ENCODE measurements at places on chromosomes 5 and 9.

GRCh38 chr9:37036776-37037502 is 2.9 kb upstream of the PAX5 start:
- peak; percentile 77 for DNase-seq

GRCh38 chr5:158889007-158889406 is 210.7 kb downstream of the EBF1 start:
- DNase-seq, result no peak

- DNase-seq, result no peak
Observed at GRCh38 chr9:85416715-85417114, 325.0 kb downstream of the AGTPBP1 start.

DNA sequence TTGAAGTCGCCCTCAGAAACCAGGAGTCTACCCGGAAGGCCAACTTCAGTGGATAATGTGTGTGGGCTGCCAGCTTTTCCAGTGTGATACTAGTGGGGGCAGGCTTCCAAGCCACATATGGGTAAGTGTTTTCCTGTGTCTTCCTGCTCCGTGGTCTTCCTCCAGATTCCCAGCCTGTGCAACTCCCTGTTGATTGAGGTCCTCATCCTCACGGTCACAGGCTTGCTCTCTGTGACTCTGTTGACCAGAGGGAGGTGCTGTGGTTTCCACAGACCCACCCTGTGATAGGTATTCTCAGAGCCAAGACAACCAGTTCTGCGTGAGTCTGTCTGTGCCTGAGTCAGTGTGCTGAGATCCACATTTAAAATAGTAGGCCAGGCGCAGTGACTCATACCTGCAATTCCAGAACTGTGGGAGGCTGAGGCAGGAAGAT is 388.0 kb upstream of the IRX2 start:
- no peak for DNase-seq

DNA sequence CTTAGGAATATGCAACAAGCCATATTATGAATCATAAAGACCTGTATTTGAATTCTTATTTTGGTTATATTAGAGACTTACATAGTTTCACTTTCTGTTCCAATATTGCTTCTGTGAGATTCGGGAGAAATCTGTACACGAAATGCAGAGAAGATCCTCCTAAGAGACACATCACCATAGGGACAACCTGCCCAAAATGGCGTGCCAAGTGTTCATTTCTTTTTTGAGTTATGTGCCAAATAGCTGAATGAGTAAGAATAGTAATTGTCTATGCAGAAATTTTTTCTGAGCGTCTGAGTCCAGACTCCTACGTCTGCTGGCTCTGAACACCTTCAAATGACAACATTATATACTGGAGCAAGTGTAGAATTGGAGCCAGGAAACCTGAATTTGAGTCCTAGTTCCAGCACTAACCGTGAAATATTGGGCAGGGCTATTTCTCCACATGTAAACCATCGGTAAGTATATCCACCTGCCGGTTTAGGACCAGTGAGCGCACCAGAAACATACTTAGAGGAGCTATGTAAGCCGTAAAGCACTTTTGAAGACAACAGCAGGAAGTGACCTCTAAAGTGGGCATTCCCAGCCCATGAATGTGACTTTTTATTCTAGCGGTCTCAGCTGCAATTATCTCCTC is 163.9 kb upstream of the DMRT1 start:
- no peak for DNase-seq

DNA sequence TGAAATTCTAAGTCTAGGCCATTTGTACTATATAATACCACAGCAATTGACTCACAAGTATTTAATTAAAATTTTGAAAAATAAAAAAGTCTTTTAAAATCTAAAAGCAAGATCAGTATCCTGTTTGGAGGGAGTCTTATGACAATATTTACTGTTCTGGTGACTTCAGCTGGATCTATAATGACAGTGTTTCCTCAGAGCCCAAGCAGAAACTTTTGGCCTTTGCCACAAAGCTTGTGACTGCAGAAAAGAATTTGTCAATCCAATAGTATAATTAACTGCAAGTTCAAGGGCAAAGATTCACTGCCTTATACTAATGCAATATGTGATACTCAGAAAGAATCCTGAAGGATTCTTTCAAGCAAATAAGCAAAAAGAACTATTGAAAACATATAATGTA is 49.6 kb upstream of the RAPGEF6 start:
- DNase-seq, result no peak

DNA sequence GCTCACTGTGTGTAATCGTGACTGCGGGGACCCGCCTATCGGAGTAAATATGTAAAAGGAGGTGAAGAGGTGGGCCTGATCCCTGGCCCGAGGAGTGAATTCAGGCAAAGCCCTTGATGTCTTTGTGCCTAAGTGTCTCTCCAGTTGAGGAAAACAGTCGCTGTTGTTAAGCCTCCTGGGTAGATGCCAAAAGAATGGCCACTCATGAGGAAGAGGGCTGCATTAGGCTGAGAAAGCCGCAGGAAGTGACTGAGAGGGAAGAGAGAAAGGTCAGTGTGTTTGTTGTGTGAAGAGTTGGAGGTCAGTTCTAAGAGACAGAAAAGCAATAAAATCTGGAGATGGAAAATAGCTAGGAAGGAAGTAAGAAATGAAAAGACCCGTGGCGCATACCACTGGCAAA is 35.8 kb upstream of the PIP5K1B start:
- no peak for DNase-seq

DNA sequence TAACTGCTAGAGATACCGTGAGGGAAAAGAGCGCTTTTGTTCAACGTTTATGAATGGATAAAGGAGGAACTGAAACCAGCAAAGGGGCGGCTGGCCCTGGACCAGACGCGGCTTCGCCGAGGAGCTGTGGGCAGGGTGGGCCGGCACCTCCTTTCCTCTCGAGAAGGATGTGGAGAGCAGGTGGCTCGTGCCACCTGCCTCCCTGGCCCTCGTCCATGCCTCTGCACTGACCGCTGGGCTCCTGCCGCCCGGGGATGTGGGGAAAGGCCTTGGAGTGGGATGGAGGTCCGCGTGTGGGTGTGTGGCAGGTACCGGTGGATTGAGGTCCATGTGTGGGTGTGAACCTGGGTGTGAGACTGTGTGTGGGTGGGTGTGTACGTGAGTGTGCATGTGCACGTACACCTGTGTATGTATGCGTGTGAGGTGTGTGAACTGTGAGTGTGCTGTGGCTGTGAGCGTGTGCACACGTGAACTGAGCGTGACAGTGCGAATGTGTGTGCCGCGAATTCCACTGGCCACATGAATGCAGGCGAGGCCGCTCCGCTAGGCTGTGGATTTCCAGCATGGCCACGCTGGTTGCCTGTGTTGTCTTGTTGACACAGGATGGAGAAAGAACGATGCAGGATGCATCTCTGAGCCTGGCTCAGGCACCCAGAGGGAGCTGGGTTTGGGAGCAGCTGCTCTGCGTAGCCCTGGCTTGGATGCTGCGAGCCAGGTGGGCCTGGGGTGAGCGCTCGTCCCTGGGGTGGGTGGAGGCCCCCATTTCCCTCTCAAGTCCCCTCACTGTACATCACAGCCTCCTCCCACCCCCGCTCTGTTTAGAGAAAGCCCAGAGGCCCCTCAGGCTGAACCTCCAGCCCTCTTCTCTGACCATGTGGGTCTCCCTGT is 4.4 kb upstream of the CEP72 start:
- no peak for DNase-seq

DNA sequence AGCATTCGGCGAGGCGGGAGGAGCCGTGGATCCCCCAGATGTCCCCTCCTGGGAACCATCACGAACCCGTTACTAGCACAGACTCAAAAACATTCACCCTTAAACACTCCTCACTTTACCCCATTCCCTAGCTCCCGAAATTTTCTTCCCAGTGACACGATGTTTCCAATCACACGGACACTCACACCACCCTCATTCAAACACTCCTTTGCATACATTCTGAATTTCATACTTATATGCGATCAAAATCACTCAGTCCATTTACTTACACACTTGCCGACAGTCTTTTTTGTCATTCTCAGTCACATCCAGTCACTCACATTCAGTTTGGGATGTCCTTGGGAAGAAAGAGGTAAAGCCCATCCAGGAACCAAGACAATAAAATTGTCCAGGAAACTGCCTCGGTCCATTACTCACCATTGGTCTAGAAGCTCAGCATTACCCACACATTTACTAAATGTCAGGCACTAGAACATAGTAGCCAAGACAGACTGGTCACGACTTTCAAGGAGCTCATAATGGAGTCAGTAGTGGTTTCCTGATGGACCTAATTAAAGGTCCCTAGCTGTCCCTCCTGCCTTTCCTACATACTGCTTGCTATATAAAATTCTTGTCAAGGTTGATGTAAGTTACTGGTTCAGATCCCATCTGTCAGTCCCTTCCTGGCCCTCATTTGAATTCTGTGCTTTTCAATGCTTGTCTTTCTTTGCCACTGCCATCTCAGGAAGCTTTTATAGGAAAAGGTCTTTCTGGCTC is 574 bp downstream of the SLC35A4 start:
- no peak for DNase-seq

GRCh38 chr9:13957089-13957488 is 356.9 kb downstream of the NFIB start:
- no peak for DNase-seq

DNA sequence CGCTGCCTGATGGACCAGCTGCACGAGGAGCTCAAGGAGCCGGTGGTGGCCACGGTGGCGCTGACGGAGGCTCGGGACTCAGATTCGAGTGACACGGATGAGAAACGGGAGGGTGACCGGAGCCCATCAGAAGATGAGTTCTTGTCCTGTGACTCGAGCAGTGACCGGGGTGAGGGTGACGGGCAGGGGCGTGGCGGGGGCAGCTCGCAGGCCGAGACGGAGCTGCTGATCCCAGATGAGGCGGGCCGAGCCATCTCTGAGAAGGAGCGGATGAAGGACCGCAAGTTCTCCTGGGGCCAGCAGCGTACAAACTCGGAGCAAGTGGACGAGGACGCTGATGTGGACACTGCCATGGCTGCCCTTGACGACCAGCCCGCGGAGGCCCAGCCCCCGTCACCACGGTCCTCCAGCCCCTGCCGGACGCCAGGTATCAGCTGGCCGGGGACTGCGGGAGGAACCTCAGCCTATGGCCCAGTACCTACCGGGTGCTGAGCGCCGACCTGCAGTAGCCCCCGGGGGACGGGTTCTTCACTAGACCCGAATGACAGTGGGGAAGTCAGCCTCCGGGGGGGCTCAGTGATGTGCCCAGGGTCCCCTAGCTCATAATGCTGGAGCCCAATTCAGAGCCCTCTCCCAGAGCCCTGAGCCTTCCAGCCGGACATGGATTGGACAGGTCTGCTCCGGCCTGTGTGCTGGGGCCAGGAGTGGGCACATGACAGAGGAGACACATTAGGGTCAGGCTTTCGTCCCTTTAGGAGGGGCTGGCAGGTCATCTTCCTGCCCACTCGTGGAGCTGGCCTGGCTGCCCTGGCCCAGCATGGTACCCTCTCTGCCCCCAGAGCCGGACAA is 33.0 kb downstream of the USP20 start:
- no peak for DNase-seq

DNA sequence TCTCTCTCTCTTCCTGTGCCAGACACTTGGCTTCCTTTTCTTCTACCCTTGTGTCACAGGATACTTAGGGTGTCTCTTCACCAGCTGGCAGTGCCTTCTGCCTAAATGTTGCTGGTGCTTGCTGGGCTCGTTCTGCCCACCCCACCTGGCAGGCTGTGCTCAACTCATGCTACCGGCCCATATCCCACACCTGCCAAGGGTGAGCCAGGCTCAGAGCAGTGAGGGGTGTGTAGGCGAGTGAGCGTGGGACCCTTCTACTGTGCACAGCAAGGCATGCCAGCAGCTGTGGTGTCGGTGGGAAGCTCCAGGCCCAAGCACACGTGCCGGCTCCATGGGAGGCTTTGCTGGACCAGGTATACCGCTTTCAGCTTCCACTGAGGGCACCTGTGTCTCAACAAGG is 1626.7 kb upstream of the ACO1 start:
- no peak for DNase-seq

DNA sequence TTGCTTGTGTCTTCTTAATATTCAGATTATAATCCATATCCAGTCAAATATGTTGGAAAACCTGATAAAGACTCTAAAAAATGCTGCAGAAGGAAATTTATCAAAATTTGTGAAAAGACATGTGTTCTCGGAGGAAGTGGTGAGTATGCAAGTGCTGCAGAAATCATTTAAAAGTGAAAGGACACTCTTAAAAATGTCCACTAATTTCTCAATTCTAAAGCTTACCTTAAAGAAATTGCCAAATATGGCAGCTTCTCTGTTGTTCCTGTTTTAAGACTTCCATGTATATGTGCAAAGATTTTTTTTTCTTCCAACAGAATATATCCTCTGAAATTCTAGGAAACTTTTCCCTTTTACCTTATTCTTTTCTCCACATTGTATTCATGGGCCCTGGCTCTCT is 32.4 kb downstream of the PTCD2 start:
- DNase-seq, result no peak

Measured in activated CD8-positive, alpha-beta memory T cell treated with anti-CD3 and anti-CD28 coated beads for 24 hours (primary cell).